ENCODE measurements at places on chromosomes 2 and 18.
A peak's percentile ranks its signal among the peaks of the same experiment; 100 is the strongest.

- peak; percentile 50 for DNase-seq
These were observed at the start of the genes COL4A3 and COL4A4 for GRCh38 chr2:227163998-227164762. TSS of gene COL4A3 (plus strand) at chr2:227164624. CDS start at chr2:227164727, 103 bp downstream. TSS of gene COL4A4 (minus strand) at chr2:227164205. CDS start at chr2:227147483, 16,722 bp downstream.

DNA sequence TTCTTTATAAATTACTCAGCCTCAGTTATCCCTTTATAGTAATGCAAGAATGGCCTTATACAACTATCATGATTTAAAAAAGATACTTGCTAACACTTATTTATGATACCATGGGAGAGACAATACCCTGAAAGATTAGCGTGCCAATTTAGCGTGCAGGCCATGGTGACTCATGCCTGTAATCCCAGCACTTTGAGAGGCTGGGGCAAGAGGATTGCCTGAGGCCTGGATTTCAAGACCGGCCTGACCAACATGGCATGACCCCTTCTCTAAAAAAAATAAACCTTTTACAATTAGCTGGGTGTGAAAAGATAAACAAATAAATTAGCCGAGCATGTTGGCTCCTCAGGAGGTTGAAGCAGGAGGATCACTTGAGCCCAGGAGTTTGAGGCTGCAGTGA lies 493.4 kb upstream of the FSIP2 start:
- DNase-seq, result no peak

GRCh38 chr2:12050396-12050795 lies 304.0 kb downstream of the LPIN1 start:
- no peak for DNase-seq

GRCh38 chr18:75226286-75226955 lies 15.8 kb downstream of the TSHZ1 start:
- DNase-seq, result peak; percentile 45
